ENCODE measurements at places on chromosomes 6 and 20. TPM values are rescaled to one million over a fixed set of nuclear protein-coding genes. Genes with fewer than 3 reads are reported as not detected.

Gene CCDC170
- total RNA-seq: not detected

Gene FAM210B
- total RNA-seq: 27.5 TPM

Gene PRKN
- total RNA-seq: 7.0 TPM

- DNase-seq: no peak
Observed at GRCh38 chr6:33963136-33963750, 159.4 kb upstream of the MLN start.

DNA sequence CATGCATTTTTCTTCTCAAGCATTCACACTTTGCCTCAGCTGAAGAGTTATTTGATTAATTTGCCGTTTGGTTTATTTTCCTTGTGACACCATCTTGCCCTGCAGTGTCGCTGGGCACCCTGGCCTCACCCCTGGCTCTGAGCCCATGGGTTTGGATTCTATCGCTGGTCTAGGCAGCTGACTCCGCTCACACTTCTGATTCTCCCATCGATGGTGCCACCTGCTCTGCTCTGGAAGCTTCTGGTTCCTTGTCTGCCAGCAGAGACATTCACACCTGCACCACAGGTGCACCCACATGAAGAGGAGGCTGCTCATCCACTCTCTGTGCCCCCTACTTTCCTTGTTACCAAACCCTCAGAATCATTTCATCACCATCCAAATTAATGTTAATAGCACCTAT lies 291.6 kb upstream of the CDH4 start:
- no peak for DNase-seq
